ENCODE measurements at places on chromosomes 2 and 18.

DNA sequence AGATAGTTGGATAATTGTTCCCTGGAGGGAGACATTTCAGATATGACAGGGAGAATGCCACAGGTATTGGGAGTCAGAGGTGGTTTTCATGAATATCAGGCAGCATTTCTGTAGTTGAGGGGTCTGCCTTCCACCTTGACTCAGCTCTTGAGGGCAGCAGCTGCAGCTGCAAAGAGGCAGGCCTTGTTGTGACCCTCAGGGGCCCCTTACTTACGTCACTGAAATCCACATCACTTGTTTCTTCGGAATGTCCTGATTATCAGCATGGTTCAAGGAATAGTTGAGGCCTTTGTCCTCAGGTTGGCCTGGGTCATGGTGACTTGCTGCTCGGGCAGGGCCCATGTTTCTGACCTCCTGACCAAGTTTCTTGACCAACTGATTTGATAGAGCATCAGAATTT lies 46.9 kb downstream of the TMEM17 start:
- DNase-seq: no peak

DNA sequence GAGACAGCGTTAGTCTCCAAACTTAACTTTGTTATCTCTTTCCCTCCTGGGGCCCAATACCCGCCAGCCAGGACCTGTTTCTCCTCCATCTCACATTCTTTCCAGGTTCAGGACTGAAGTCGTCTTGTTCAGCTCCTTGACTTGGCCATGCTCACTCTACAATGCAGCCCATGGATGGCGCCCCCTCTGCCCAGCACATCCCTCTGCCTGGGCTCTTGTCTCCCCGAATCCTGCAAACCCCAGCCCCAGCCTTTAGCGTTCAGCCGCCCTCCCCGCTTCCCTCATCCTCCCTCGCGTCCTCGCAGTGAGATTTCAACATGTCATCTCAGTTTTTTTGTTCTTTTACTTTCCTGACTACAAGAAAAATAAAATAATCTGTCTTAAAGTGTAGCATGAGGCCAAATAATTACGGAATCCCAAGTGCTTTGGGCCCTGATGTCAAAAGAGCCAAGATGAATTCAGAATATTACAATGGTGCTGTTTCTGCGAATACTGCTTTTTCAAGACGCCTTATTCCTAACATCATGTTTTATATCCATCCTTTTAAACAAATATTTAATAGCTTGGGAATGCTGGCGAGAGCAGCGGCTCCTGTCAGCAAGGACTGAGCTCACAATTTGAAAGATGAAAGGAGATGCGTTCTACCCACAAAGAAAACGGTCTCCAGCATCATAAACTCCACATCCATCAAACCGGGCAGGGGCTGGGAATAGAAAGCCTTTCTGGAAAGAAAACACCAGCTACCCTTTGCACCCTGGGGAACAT lies 1.0 kb downstream of the FAM178B start:
- DNase-seq: no peak

- DNase-seq: no peak
Observed at GRCh38 chr2:233402346-233402745, 48.1 kb downstream of the DGKD start.

- no peak for DNase-seq
Observed at GRCh38 chr2:39512941-39513340, 75.9 kb upstream of the MAP4K3 start.

- no peak for DNase-seq
Observed at GRCh38 chr2:167490455-167490854, 602.2 kb downstream of the XIRP2 start.

GRCh38 chr18:38421021-38421420 lies 855.4 kb upstream of the CELF4 start:
- no peak for DNase-seq

- no peak for DNase-seq
Observed at GRCh38 chr2:138475277-138475776, 26.2 kb upstream of the SPOPL start.

DNA sequence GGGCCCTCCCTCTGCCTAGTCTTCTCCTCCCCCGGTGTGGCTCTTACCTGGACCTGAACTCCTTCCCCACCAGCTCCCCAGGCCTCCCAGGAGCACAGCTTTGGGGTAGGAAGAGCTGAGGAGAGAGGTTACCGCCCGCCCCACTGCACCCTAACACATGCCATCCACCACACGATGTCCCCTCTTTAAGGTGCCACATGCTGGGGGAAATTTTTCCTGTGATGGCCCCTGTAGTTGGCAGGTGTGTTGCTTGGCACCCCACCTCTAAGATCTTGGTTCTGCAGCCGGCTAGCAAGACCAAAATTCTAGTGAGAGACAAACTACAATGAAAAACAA lies 6.9 kb upstream of the TEX261 start:
- no peak for DNase-seq

- DNase-seq: no peak
Observed at GRCh38 chr18:46405832-46406538, 251.0 kb downstream of the LOXHD1 start.

GRCh38 chr2:10385933-10386773 lies 62.0 kb downstream of the ODC1 start:
- no peak for DNase-seq

GRCh38 chr2:73532381-73532780 lies 109.8 kb downstream of the NAT8 start:
- no peak for DNase-seq

DNA sequence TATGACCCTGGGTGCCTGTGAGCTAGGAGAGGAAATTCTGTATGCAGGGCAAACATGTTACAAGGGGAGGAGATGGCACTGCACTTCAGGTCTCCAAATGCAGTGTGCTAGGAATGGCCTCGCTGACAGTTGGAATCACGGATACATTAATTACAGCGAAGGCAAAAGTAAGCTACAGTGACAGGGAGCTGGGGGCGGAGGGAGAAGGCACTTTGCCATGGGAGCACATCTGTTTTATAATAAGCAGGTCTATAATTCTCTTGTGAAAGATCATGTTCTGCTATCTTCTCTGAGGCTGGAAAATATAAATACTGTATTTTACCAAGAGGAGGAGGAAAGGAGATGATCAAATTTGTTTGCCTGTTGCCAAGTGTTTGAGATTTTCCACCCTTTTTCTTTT lies 56.3 kb upstream of the FZD5 start:
- no peak for DNase-seq

- no peak for DNase-seq
Observed at GRCh38 chr18:37138456-37138855, 309.5 kb downstream of the KIAA1328 start.

- DNase-seq: no peak
Observed at GRCh38 chr18:33195795-33196194, 244.7 kb downstream of the CCDC178 start.

DNA sequence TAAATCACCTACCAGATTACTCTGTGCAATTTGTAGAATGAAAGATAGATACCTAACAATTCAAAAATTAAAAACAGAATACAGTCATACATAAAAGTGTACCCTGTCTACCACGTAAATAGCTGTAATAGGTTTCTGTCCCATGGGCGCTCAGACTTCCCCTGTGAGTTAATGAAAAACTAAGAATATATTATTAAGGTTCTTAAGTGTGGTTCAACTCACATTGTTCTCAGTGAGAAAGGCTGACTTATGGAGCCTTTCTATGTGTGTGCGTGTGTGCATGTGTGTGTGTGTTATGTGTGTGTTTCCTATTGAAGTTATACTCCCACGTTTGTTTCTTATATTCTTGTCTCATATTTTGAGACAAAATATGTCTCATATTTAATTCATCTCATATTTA lies 114.6 kb upstream of the CD302 start:
- DNase-seq: no peak

DNA sequence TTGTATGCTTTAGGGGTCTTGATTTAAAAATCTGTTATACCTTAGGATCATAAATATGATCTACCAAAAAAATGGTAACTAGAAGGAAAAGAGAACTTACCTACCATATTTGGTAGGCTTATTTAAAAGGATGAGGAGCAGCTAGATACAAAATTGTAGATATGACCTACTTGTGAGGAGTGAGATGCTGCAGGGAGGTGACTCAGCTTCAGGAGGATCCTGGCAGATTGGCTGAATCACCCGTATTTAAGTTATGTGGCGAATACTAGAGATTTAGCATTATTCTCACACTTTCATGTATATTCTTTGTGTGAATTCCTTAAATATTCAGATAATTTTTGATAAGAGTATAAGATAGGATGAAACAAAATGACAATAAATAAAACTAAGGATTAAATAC lies 657.3 kb upstream of the LINC00305 start:
- no peak for DNase-seq

DNA sequence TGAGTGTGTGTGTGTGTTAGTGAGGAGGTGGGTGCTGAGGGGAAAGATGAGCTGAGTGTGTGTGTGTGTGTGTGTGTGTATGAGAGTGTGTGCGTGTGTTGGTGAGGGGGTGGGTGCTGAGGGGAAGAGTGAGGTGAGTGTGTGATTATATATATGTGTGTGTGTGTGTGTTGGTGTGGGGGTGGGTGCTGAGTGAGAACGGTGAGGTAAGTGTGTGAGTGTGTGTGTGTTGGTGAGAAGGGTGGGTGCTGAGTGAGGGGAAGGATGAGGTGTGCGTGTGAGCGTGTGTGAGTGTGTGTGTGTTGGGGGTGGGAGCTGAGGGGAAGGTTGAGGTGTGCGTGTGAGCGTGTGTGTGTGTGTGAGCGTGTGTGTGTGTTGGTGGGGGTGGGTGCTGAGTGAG lies 322.0 kb upstream of the NT5C1B start:
- no peak for DNase-seq

DNA sequence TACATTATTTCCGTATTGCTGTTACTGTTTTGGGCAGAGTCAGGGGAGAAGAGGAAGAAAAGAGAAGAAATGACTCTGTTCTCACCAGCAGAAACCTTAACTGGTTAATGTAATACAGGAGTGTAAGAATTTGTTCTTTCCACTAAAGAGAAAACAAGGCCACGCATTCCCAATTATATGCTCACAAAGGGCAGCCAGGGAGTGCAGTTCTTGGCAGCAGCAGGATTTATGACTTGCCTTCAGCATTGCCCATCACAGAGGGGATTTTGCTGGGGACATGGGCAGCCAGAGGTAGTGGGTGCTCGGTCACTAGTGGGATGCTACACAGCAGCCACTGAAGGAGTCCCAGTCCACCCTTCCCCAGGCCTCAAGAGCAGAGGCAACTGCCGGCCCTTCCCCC lies 18.4 kb downstream of the MREG start:
- no peak for DNase-seq

- DNase-seq: no peak
Observed at GRCh38 chr2:190789074-190790004, 91.3 kb upstream of the GLS start.

DNA sequence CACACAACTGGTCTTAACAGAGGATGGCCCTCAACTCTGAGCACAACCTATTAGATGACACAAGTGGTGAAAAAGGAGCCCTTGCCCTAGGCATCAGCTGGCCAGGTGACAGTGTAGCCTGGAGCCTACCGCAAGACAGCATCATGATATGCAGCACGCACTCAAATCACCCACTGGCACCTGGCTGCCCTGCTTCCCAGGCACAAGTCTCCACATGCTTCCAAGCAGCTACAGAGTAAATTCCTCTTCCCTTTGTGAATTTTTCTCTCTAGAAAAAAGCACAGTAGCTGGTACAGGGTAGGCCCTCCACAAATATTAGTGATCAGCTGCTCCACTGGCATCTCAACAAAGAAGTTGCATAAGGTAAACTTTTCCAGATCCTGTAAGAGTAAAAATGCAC lies 6.0 kb downstream of the FBXO15 start:
- no peak for DNase-seq

DNA sequence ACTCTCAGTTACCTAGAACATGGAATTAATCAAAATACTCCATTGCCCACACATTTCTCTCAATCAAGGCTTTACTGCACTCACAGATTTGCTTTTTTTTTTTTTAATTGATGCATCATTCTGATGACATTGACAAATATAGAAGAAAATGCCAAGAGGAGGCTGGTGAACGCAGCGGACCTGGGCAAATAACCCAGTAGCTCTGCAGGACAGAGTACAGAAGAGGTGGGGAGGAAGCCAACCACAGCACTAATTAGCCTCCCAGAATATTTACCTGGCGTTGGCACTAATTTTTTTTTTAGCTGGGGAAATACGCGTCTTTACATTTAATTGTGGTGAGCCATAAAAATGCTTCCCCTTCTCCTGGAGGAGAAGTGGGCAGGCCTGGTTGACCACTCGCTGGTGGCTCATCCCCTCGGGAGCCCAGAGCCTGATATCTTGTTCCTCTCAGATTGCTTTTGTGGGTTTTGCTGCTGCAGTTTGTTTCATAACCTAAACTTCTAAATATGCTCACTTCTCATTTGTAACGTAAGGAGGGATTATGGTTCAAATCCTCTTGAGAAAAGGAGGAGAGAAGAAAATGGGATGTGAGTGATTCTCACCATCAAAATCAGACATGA lies 165.8 kb upstream of the EPB41L3 start:
- no peak for DNase-seq

DNA sequence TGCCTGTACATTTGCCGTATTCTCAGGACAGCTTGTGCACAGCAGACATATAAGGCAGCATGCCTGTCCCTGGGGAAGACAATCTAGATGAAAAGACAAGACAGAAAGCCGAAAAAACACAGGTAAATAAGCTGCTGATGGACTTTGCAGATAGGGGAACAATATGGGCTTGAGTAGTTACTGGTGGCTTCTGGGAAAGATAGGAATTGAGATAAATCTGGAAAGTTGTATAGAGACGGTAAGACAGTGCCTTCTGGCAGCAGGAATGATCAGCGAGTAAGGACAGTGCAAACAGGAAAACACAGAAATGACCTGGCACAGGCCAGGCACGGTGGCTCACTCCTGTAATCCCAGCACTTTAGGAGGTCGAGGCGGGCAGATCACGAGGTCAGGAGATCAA lies 70.2 kb downstream of the FAM124B start:
- DNase-seq: no peak

DNA sequence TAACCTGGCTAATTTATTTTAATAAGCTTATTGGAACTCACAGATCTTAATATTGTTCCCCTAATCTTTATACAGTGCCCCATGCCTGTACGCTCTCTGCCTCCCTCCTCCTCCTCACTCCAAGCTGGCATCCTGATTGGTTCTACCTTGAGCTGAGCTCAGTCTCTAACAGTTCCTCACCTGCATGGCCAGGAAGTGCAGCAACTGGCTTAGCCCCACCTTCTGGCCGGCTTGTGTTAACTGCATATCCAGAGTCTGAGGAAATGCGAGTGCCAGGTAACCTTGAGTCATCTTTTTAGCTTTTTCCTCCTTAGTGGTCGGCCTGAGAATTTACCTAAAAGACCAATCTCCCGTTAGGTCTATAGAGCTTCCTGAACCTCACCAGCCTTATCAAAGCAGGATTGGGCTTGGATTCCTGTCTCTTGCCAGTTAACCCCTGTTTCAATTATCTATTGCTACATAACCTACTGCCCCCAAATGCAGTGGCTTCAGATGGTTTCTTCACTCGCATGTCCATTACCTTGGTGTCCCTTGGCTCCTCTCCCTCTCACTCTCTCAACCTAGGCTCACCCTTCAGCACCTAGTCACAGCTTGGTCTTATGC lies 89.5 kb upstream of the STK39 start:
- peak; percentile 15 for DNase-seq

- no peak for DNase-seq
Observed at GRCh38 chr2:2400286-2401038, 69.4 kb upstream of the MYT1L start.

DNA sequence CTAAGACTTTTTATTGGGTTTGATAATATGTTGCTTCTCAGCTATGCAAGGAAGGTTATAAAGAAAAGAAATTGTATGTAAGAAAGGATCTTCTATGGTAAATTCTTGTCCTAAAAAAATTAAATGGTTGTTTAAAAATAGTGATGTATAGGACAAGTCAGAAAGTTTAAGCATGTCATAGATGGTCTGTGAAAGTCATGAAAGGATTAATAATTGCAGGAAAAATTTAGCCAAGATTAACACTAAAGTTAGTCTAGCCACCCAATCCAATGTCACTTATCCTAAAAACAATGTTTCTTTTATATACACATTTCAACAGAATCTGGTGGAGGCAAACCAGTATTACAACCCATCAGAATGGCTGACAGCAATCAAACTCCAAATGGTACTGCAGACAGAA lies 1046.7 kb upstream of the SLC39A10 start:
- DNase-seq: no peak

All from NCI-H1436 treated with DMSO at 0.1 percent for 48 hours (cell line).